ENCODE measurements at places on chromosomes 2 and 18.

GRCh38 chr2:138496096-138496651, 5.4 kb upstream of the SPOPL start:
- no peak for DNase-seq

DNA sequence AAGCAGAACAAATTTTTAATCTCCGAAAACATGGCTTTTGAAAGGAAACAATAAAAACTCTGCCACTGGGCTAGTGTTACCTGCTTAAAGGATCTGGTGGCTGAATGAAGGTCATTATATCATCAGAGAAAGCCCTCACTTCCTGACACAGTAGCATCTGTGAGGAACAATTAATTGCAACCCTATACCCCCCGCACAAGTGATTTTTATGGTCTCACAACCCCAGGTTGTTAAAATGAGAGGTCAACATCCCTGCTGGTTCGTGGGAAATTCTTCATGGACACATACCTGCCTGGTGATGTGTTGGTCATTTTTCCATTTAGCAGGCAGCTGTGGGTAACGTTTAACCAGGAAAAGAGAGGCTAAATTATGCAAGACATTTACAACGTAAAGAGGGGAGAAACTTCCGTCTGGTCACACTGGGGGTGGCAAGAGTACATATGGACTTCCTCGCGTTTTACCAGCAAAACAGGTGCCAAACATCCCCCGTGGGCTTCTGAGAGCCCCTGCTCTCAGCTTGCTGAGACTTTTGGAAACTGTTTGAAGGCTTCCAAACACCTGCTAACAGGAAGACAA, 29.2 kb downstream of the NIFK start:
- DNase-seq = no peak

- no peak for DNase-seq
These were observed 312.0 kb upstream of the TNP1 start for GRCh38 chr2:217171874-217172273.

DNA sequence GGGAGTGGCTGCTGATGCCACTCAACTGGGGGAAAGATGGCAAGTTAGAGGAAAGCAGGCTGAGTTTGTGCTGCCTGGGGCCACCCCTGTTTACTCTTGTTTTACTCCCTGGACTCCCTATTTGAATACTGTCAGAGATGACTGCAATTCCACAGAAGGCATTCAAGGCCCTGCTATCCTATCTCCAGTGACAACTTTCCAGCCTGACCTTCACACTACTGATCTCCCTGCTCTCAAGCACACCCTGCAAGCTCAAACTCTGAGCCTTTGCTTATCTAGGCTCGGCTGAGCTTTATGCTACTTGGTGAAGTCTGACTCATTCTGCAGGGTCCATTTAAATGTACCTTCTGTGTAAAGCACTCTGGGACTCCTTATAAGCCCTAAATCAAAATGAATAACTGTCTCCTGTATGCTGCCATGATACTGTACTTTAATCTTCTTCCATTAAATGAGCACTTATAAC, 39.3 kb upstream of the DSG1 start:
- no peak for DNase-seq

DNA sequence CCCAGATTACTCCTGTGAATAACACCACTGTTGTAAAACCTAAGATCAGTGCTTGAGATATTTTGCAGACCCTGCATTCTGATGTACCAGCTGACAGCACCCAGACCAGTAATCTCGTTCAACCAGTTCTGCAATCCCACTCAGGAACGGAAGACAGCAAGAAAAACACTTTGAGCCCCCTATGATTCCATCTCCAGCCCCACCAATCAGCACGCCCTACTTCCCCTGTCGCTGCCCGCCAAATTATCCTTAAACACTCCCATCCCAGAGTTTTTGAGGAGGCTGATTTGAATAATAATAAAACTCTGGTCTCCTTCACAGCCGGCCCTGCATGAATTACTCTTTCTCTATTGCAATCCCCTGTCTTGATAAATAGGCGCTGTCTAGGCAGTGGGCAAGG, 173.9 kb upstream of the CDH2 start:
- no peak for DNase-seq

DNA sequence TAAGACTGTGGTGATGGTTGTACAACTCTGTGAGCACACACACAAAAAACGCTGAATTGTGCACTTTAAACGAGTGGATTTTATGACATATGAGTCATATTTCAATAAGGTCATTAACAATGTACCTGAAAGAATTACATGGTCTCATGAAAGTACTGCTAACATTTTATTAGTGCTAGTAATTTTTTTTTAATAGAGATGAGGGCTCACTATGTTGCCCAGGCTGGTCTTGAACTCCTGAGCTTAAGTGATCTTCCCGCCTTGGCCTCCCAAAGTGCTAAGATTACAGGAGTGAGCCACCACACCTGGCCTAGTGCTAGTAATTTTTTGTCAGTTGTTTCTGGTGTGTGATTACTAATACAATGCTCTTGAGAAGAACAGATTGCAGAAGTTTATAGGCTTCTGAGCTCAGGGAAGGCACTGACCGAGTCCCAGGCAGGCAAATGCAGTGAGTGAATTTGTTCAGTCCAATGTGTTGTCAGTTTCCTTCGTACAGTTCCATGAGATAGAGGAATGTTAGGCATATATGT, 177.0 kb downstream of the TGIF1 start:
- no peak for DNase-seq

GRCh38 chr2:191629976-191630712, 47.8 kb upstream of the NABP1 start:
- no peak for DNase-seq

DNA sequence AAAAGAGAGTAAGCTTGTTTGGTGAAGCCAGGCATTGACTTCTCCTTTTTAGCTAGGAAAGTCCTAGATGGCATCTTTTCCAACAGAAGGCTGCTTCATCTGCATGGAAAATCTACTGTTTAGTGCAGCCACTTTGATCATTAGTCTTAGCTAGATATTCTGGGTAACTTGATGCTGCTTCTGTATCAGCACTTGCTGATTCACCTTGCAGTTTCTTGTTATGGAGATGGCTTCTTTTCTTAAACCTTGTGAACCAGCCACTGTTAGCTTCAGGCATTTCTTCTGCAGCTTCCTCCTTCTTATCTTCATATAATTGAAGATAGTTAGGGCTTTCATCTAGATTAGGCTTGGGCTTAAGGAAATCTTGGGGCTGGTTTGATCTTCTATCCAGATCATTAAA, 639.7 kb downstream of the TDRD15 start:
- no peak for DNase-seq

DNA sequence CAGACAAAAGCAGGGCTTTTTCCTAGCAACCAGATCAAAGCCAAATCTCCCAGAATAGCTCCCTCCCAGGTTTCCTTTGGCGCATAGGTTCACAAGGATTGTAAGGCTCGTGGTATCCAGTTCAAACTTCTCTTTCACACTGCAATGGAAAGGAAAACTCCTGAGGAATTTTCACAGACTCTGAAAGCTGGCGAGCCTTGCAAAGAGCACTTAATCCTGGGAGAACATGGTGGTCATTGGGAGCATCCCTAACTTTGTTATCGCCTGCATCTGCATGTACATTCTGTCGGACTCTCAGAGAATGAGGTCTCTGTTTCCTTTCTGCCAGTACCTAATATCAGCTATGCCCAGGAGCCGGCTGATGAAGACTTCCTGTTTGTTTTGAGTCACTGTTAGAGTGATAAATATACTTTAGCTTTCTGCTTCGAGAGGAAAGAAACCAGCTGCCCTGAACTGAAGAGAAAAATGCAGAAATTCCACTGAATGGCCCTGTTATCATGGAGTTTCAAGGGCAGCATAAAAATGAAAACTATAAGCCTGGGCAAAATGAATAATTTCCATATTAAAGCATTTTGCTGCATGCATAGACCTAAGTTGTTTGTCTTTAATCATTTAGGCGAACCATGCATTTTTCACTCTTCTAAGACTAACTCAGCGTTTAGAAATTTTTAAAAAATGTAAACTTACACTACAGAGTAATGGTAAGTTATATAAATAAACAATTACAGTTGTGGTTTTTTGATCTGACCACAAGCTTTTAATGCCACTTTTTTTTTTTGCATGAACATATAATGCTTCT, 76.4 kb upstream of the ZEB2 start:
- no peak for DNase-seq

GRCh38 chr2:100939445-100939844, 62.6 kb upstream of the RPL31 start:
- no peak for DNase-seq

DNA sequence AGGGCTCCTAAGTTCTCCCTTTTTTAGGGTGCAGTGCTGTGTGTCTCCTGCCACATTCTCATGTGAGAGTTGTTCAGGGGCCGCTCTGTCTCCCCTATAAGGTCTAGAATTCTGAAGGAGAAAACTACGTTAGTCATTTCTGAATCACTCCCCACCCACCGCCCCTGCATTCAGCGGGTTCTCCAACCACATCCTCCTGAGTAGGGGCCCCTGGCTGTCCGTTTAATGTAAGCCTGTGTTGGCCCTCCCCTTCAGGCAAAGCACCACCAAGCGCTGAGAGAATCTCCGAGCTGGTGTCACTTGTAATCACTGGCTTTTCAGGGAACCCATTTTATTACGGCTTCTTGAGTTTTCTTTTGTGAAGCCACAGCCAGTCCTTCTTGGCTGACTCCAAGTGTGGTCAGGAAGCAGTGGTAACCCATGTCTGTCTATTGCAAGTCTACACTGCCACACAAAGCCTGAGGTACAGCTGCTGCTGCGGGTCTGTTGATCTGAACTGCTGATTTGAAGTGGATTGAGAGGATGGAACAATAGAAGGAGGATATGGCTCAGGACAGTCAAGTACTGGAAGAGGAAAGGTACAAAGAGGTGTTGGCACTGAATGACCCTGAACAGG, 16.9 kb downstream of the LCT start:
- peak; percentile 87 for DNase-seq

DNA sequence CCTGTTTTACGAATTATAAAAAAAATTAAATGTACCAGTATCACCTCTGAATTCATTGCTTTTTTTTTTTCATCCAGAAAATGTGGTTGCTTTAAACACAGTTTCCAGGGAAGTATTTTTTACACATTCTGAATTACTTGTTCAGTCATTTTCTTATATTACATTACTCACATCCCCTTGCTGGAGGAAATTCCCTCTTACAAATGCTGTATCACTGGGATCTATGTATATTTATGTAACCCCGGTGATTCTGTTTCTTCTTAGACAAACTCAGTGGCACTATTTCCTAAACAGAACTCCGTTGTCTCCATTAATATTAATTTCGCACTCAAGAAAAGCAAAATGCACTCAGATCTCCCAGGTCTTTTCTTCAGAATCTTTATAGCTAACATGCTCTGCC, 1078.5 kb upstream of the ZEB2 start:
- no peak for DNase-seq

DNA sequence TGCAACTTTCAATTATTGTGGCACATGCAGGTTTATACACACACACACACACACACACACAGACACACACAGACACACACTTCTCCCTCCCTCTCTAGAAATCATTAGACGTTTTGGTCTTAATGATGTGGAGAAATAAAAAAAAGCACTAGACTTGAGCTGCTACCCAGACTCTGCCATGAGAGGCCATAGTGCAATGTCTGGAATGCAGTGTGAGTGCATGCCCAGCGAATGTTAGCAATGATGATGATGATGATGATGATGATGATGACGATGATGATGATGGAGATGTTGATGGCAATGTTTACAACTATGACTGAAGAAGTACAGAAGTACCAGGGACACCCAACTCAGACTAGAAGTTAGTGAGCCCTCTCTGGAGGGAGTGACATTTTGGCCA, 23.8 kb upstream of the KLHL29 start:
- no peak for DNase-seq

GRCh38 chr2:67465623-67466022, 68.5 kb downstream of the ETAA1 start:
- DNase-seq = no peak

GRCh38 chr18:26438980-26439379, 109.4 kb downstream of the KCTD1 start:
- DNase-seq = no peak

- DNase-seq = peak; percentile 45
These were observed 1.0 kb upstream of the ZNF532 start for GRCh38 chr18:58863539-58864145.

DNA sequence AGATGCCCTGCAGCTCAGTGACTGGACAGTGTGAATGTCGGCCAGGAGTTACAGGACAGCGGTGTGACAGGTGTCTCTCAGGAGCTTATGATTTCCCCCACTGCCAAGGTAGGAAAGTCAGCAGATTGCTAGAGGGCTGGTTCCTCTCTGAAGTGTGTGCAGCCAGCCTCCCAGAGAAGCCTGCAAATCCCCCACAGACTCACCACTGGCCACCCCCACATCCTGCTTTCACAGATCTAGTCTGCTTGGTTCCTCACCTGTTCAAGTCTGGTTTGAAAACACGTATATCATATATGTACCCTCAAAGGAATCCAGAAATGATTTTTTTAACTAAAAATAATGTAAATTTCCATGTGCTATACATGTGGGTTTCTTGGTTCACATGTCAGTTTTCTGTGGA, 121.1 kb downstream of the LAMA3 start:
- DNase-seq = peak; percentile 23

GRCh38 chr2:160096409-160096808, 34.0 kb upstream of the PLA2R1 start:
- DNase-seq = peak; percentile 8

DNA sequence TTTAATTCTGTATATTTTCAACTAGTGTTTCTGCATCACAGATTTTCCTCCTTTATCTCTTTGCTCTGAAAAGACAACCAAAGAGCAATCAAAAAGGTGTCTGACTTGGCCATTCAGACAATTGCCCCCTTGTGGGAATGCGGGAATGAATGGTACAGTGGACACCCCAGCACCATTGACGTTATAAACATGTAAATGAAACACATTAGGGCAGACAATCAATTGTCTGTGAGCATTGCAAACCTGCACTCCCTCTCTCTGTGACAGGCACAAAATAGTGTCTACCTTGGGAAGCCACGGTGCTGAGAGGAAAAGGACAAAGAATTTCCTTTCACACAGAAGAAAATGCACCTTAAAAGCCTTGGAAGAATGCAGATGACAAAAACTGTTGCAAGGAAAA, 8.0 kb downstream of the ZEB2 start:
- no peak for DNase-seq

DNA sequence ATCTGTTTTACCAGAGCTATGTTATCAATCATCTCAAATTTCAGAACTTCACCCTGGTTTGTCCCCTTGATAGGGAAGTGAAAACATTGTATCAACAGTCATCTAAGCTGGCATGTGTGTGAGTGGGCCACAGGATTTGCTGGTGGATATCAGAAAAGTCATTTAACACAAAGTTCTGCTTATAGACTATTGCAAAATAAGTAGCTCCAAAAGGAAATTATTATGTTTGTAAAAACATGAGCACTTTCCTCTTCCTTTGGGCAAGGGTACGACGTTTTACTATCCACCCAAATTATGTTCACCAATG, 20.7 kb upstream of the COPS8 start:
- no peak for DNase-seq

- no peak for DNase-seq
These were observed 1.5 kb downstream of the SFXN5 start for GRCh38 chr2:73069855-73070642.

Measured in stimulated activated naive CD8-positive, alpha-beta T cell treated with anti-CD3 and anti-CD28 coated beads, Interleukin-15, Interleukin-2, amounts not matched to agents 100 U/mL and 50 U/mL, for 24 hours (primary cell).